ENCODE measurements at places on chromosomes 5 and 9.

DNA sequence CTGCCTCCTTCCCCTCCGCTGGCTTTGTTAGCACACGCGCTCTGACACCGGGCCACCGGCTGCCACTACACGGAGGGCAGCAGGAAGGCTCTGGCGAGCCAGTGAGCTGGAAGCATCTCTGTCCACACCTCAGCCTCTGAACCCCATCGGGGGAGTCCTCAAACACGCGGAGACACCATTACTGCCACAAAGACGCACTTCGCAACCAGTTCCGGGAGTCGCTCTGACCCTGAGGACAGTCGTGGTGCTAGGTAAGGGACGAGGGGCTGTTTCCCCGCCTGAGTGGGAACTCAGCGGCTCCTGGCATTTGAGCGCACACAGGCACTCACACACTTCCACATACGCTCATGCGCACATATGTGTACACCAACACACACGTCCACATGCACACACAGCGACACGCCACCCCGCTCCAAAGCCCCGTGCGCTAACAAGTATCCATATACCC lies 160.0 kb downstream of the C9orf152 start:
- no peak for DNase-seq

GRCh38 chr5:140327589-140327988 lies 18.8 kb downstream of the HBEGF start:
- DNase-seq: no peak

- no peak for DNase-seq
These were observed 135.2 kb upstream of the CLINT1 start for GRCh38 chr5:157993986-157994691.

- no peak for DNase-seq
These were observed 256.9 kb downstream of the GLIS3 start for GRCh38 chr9:4042991-4043390.
